ENCODE measurements at places on chromosomes 4 and X. TPM values are rescaled to one million over a fixed set of nuclear protein-coding genes. Genes with fewer than 3 reads are reported as not detected.

The RTL9 gene
- total RNA-seq = 0.27 TPM

The TKTL1 gene
- 0.42 TPM for total RNA-seq

GRCh38 chr4:52421811-52422213 lies 237.3 kb downstream of the USP46 start:
- no peak overlapping the region for H3K4me3 ChIP-seq
- H3K36me3 ChIP-seq = no peaks in the 10 kb centered on the region
- no peak overlapping the region for H3K27ac ChIP-seq
- DNase-seq = no peak
- no peaks in the 10 kb centered on the region for H3K27me3 ChIP-seq
- no peaks in the 10 kb centered on the region for H3K4me1 ChIP-seq

DNA sequence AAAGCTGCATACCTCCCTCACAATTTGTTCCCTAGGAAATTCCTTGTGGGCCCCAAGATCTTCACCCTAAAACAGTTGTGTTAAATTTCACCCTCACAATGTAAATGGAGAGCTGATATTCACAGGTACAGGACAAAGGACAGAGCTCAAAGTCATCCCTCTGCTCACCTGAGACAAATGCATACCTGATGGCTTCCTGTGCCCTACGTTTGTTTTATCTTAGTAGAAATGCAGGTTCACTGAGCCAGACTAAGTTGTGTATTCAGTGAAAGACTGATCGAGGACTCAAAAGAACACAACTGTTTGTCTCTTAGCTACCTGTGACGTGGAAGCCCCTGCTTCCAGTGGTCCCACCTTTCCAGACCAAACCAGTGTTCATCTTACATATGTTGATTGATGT lies 53.6 kb downstream of the TRMT44 start:
- no peaks in the 10 kb centered on the region for H3K4me1 ChIP-seq
- no peak overlapping the region for H3K4me3 ChIP-seq
- H3K27me3 ChIP-seq = no peaks in the 10 kb centered on the region
- H3K36me3 ChIP-seq = no peaks in the 10 kb centered on the region
- H3K27ac ChIP-seq = no peak overlapping the region

GRCh38 chrX:17814557-17814956 lies 46.5 kb downstream of the RAI2 start:
- no peak for DNase-seq
- no peak overlapping the region for H3K4me3 ChIP-seq
- no peaks in the 10 kb centered on the region for H3K27me3 ChIP-seq
- no peaks in the 10 kb centered on the region for H3K4me1 ChIP-seq

GRCh38 chr4:150217192-150217591 lies 138.9 kb downstream of the DCLK2 start:
- H3K27me3 ChIP-seq = no peaks in the 10 kb centered on the region
- no peak overlapping the region for H3K4me3 ChIP-seq
- DNase-seq = no peak
- no peak overlapping the region for H3K27ac ChIP-seq
- no peaks in the 10 kb centered on the region for H3K36me3 ChIP-seq
- no peaks in the 10 kb centered on the region for H3K4me1 ChIP-seq

GRCh38 chrX:83658731-83659130 lies 150.6 kb downstream of the POU3F4 start:
- no peak overlapping the region for H3K27ac ChIP-seq
- no peak overlapping the region for H3K4me3 ChIP-seq
- H3K4me1 ChIP-seq = no peaks in the 10 kb centered on the region
- H3K27me3 ChIP-seq = no peaks in the 10 kb centered on the region
- DNase-seq = no peak

DNA sequence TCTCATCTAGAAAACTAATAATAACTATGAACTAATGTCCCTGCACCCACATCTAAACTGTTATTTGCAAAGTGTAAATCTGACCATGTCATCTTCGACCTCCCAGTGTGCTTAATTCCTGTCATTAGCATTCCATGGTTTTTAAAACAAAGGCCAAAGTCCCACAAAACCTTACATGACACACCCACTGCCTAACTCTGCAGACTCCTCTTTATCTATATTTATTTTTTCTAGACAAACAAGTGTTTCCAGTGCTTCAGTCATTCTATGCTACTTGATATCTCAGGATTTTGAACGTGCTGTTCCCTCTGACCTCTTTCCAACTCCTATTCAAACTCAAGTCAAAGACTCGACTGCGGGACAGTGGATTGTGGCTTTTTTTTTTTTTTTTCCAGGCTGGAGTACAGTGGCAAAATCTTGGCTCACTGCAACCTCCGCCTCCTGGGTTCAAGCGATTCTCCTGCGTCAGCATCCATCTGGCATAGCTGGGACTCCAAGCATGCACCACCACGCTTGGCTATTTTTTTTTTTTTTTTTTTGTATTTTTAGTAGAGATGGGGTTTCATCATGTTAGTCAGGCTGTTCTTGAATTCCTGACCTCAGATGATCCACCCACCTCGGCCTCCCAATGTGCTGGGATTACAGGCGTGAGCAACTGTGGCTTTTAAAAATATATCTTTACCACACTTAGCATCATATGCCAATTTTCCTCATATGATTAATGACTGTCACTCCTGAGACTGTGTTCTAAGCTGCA lies 1511.0 kb downstream of the ARAP2 start:
- H3K27me3 ChIP-seq = no peaks in the 10 kb centered on the region
- no peak for DNase-seq
- no peak overlapping the region for H3K27ac ChIP-seq
- H3K36me3 ChIP-seq = no peaks in the 10 kb centered on the region
- H3K4me1 ChIP-seq = no peaks in the 10 kb centered on the region
- no peak overlapping the region for H3K4me3 ChIP-seq

DNA sequence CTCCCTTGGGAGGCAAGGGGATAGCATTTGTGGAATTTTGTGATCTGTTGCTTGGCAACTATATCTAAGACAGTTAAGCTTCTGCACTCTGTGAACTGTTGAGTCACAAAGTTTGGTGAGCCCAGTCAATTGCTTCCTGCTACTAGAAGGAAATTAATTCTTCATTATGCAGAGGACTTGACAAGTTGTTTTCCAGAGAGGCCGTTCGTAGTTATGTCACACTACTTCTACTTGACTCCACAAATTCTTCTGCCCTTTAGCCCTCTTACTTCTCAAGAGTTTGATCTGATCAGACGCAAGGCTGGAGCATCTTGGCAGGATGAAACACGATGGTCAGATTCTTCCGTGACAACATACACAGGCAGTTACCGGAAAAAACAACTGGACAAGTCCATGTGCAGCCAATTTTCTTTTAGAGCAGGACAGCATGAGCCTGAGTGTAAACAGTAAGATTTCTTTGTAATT lies at the start of gene C4orf51:
TSS of gene C4orf51 (plus strand) at position 156 of the 465 bp plus-strand sequence. CDS start at position 214, 58 bp downstream.
- peaks cover 19% of the 10 kb centered on the region for H3K4me1 ChIP-seq
- no peak within 1 kb of the TSS for H3K4me3 ChIP-seq
- no peak for DNase-seq
- no peaks in the 10 kb centered on the region for H3K27me3 ChIP-seq
- no peaks in the 10 kb centered on the region for H3K36me3 ChIP-seq
- H3K27ac ChIP-seq = peak within 1 kb of the TSS; percentile 38

- no peaks in the 10 kb centered on the region for H3K27me3 ChIP-seq
- DNase-seq = no peak
- H3K4me1 ChIP-seq = no peaks in the 10 kb centered on the region
- no peaks in the 10 kb centered on the region for H3K36me3 ChIP-seq
These were observed 42.1 kb downstream of the ZCCHC13 start for GRCh38 chrX:74346088-74346487.

DNA sequence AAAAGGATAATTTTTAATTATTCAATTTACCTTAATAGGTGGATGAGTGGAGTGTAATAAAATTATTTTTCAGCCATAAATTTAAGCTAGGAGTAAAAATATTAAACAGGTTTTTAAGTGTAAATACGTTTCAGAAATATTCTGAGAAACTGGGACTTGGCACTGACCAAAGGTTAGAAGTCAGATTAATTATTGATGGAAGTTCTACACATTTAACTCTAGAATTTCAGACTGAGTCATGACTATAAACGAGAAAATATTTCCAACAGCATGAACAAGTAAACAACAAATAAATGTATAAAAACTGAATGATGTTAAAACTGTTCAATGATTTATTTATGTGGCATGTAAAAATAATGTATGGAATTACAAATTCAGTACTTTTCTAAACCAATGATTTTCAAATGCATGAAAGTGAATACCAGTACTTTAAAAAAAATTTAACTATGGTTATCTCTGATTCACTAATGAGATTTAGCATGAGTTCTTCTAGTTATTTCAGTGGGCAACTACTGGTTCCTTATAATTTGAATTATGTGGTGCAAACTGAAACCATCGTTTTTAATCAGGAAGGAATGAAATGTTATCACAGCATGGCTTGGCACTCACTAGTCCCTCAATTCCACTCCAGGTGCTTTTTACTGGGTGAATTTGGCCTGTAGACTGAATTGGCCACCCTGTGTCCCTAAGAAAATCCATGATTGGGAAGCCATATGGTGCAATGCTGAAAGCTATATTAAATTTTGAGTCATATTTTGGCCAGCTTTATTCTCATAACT lies 244.2 kb downstream of the FSTL5 start:
- H3K27me3 ChIP-seq = no peaks in the 10 kb centered on the region
- no peaks in the 10 kb centered on the region for H3K4me1 ChIP-seq
- H3K4me3 ChIP-seq = no peak overlapping the region
- no peak for DNase-seq
- no peak overlapping the region for H3K27ac ChIP-seq
- H3K36me3 ChIP-seq = no peaks in the 10 kb centered on the region

GRCh38 chr4:162791226-162791625 lies 375.5 kb downstream of the NAF1 start:
- no peaks in the 10 kb centered on the region for H3K4me1 ChIP-seq
- no peaks in the 10 kb centered on the region for H3K36me3 ChIP-seq
- DNase-seq = no peak
- H3K27ac ChIP-seq = no peak overlapping the region
- no peaks in the 10 kb centered on the region for H3K27me3 ChIP-seq

- no peak for DNase-seq
- no peaks in the 10 kb centered on the region for H3K27me3 ChIP-seq
- H3K36me3 ChIP-seq = no peaks in the 10 kb centered on the region
- H3K4me3 ChIP-seq = no peak overlapping the region
- no peaks in the 10 kb centered on the region for H3K4me1 ChIP-seq
These were observed 16.9 kb downstream of the OTUD5 start for GRCh38 chrX:48940404-48940955.

GRCh38 chr4:183422962-183423631 lies 21.3 kb upstream of the CDKN2AIP start:
- no peak for DNase-seq
- no peak overlapping the region for H3K4me3 ChIP-seq
- no peaks in the 10 kb centered on the region for H3K27me3 ChIP-seq
- H3K36me3 ChIP-seq = no peaks in the 10 kb centered on the region
- H3K4me1 ChIP-seq = no peaks in the 10 kb centered on the region

GRCh38 chr4:24473309-24473721 lies 111.0 kb downstream of the DHX15 start:
- H3K36me3 ChIP-seq = no peaks in the 10 kb centered on the region
- H3K27ac ChIP-seq = no peak overlapping the region
- DNase-seq = no peak
- no peaks in the 10 kb centered on the region for H3K27me3 ChIP-seq
- H3K4me3 ChIP-seq = peak overlapping the region; percentile 91
- peaks cover 17% of the 10 kb centered on the region for H3K4me1 ChIP-seq

DNA sequence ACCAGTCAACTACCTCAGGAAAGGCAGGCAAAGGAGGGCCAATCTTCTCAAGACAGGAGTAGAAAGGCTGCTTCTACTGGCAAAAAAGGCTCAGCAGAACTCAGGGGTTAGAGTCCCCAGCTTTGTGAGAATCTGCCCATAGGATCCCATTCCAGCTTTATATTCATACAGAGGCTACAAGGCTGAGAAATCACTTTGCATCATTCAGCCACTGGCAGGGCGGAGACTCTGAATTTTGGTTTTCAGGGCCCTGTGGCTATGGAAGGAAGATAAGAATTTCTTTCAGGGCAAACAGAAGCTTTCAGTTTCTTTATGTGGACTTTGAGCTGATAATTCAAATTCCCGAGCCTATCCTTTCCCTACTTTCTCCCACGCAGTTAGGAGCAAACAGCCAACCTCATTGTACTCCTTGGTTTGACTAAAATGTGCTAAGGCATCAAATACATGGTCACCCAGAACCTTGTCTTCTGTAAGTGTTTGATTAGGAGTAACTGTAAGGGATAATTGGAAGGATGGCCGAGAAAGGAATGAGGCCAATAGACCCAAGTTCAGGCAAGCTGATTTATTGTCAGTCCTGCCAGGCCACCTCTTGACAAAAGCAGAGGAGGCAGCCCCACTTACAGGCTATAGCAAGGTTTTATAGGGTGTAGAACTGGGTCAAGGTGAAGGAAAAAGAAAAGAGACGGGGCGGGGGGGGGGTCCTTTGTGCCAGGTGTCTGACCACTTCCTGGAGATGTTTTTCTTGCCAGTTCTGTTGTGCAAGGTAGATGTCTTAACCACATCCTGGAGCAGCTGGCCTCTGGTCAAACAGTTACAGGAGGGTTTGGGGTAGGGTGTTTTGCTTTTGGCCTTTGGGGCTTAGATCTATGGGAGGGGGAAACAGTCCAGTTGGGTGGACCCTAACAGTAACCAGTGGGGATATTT lies 165.3 kb upstream of the PPP1R2C start:
- DNase-seq = no peak
- no peaks in the 10 kb centered on the region for H3K27me3 ChIP-seq
- H3K4me1 ChIP-seq = no peaks in the 10 kb centered on the region
- H3K4me3 ChIP-seq = no peak overlapping the region
- no peak overlapping the region for H3K27ac ChIP-seq

GRCh38 chr4:85681221-85681657 lies 206.3 kb downstream of the ARHGAP24 start:
- no peaks in the 10 kb centered on the region for H3K27me3 ChIP-seq
- H3K4me1 ChIP-seq = peaks cover 2% of the 10 kb centered on the region
- no peak overlapping the region for H3K4me3 ChIP-seq
- no peak for DNase-seq
- no peak overlapping the region for H3K27ac ChIP-seq

- peaks cover 52% of the 10 kb centered on the region for H3K36me3 ChIP-seq
- H3K27me3 ChIP-seq = no peaks in the 10 kb centered on the region
- H3K4me1 ChIP-seq = peaks cover 24% of the 10 kb centered on the region
- H3K27ac ChIP-seq = no peak overlapping the region
These were observed 8.5 kb downstream of the MXD4 start for GRCh38 chr4:2253160-2254084.

DNA sequence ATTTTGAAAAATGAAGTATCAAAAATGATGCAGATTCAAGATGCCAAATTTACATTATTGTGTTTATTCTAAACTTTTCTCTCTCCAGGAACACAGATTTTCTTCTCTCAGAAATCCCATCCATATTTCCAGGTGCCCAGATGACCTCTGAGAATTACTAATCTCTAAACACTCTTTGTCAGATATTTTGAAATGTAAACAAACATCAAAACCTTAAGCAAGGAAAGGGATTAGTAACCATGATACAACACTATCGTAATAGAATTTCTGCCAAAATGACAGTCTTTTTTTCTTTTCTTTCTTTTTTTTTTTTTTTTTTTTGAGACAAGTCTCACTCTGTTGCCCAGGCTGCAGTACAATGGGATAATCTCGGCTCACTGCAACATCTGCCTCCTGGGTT lies 76.7 kb downstream of the PDS5A start:
- no peak overlapping the region for H3K4me3 ChIP-seq
- DNase-seq = no peak
- H3K36me3 ChIP-seq = peaks cover 27% of the 10 kb centered on the region

Data from thoracic aorta (tissue), 2 donors.